ENCODE measurements at places on chromosomes 1 and 21.

DNA sequence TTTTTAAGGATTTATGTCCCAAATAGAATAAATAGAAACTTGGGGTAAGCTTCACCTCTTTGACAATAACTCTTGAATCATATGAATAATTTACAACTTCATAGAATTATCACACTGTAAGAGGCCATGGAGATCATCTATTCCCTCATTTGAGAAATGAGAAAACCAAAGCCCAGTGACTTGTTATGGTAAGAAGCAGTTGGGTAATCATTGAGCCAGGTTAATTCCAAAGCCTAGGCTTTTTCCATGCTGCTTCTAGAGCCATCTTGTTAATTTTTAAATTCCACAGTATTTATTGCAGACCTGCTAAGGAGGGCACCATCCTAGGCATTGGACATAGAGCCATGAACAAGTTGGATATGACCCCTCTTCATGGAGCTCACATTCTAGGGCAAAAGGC is 160.5 kb downstream of the CDC7 start:
- DNase-seq: no peak

DNA sequence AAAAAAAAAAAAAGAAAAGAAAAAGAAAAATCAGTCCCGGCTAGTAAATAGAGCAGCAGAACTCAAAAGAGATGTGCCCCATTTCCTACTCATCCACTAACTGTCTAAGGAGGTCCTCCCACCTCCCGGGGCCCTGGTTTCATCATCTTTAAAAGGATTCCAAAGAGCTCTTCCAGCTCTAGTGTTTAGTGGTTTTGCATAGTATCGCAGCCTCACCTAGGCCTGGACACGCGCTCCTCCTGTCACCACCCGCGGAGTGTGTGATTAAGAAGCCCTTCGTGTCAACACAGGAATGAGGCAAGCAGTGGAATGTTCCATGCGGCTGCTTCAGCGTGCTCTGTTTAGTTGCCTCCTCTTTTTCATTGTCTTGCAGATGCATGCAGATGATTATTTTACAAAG is 49.0 kb downstream of the LBR start:
- DNase-seq: no peak

GRCh38 chr1:155182052-155182550 is 8.5 kb downstream of the TRIM46 start:
- no peak for DNase-seq

- no peak for DNase-seq
Observed at GRCh38 chr1:49197081-49197480, 420.4 kb upstream of the BEND5 start.

Measured in stimulated activated CD4-positive, alpha-beta T cell treated with anti-CD3 and anti-CD28 coated beads, Interleukin-2, amount 100 ng/mL, for 48 hours (primary cell).